ENCODE measurements at places on chromosomes 1 and 21.
A peak's percentile ranks its signal among the peaks of the same experiment; 100 is the strongest.

- DNase-seq, result peak; percentile 69
These were observed 36.6 kb downstream of the HUNK start for GRCh38 chr21:31909153-31910073.

DNA sequence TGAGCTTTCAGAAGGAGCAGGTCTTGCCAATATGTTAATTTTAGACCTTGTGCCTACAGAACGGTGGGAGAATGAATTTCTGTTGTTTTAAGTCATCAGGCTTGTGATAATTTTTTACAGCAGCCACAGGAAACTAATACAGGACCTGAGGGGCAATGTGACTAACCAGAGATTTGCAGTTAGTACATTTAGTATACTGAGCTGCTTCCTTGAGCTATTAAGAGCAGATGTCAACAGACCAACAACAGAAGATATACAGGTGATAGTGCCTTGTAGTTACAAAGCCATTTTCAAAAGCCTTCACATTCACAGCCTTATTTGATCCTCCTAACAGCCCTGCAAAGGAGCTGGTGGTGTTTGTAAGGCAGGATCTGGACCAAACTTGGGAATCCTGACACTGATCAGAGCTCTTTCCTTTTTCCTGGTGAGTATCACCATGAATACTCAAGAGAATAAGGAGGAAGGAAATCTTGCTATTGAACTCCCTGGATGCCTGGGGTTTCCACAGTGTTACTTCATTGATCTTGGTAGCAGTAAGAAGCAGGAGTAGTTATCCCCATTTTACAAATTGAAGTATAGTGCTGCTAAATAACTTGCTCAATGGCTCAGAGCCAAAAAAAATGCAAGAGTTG, 4.7 kb upstream of the SLAMF1 start:
- DNase-seq, result peak; percentile 7

DNA sequence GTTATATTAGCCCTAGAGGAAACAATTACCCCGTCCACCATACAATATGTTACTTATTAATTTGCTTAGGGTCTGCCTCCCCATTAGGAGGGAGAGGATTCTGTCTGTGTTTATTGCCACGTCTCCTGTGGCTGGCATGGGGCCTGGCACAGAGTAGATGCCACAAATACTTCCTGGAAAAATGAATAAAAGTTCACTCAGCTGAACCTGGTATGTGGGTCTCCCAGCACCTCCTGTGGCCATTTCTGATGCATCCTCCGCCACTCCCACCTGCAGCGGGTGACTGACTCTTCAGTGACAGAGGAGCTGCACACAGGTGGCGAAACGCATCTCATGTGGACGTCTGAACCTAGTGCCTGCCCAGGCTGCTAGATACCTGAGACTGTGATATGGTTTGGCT, 112.7 kb downstream of the CLIC6 start:
- no peak for DNase-seq

DNA sequence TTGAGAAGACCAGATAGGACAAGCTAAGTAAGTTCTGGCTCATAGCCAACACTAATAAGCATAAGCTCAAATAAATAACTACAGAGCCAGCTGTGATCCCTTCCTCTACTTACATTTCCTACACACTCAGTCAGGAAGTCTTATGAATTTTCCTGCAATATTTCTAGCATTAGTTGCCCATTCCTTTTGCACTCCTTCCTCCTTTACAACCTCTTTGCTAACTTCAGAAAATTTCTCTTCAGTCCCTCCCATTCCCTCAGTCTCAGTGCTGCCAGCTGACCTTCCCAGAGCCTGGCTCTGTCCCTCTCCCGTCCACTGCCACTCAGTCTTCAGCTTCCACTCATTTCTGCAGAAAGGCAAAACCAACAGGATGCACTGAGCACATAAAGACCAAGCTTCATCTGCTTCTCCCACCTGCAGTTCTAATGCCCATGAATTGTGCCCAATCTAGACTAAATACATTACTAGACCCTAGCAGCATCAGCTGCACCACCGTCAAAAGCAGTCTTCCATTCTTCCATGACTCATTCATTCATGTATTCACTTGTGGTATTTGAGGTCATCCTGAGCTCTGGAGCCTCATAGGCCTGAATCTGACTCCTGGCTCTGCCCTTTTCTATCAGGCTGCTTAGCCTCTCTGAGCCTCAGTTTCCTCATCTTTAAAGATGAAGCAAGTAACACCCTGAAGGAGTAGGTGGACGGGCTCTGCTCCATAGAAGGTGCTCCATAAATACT, 54.6 kb upstream of the SIPA1L2 start:
- no peak for DNase-seq

DNA sequence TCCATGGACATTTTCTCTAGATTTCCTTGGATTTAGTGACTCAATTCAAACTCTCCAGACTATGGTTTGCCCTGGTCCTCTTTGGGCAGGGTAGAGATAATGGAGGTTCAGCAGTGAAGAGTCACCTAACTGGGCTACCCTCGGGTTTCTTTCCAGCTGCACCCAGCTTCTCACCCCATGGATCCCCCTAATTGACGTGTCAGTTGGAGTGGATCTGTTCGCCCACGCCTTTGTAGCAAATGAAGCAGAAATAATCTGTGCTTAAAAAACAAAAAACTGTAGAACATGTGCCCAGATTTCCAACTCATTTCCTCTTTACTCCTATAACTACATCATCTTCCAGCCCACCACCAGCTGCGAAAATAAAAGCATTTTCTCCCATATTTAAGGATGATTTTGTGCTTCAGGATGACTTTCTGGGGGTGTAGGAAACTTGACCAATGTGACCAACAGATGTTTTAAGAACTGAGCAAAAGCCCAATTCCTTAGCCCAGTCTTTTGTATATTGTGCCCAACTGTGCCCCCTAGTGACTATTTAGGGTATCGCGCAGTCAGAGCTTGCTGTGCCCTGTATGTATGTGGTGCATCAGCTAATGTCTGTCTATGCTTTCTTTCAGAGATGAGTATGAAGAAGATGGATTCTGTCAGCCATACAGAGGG, 66.5 kb upstream of the UBE2U start:
- peak; percentile 97 for DNase-seq

GRCh38 chr1:31665234-31665878, 20.7 kb upstream of the PEF1 start:
- DNase-seq, result no peak

DNA sequence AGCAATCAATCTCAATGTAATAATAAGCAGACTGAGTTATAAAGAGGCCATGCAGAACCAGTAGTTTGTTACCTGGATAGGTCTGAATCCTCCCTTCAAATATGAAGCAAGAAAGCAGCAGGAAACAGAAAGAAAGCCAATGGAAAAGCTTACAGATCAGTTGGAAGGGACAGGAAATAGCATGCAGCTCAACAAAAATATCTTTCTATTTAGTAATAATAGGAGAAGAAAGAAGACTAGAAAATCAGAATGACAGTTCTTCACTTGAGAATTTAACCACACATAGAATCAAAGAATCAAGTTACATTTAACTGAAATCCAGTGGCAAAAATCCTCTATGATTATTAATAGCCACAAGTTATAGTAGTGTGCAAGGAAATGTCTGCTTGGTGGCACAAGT, 194.4 kb downstream of the EIF4G3 start:
- DNase-seq, result no peak

DNA sequence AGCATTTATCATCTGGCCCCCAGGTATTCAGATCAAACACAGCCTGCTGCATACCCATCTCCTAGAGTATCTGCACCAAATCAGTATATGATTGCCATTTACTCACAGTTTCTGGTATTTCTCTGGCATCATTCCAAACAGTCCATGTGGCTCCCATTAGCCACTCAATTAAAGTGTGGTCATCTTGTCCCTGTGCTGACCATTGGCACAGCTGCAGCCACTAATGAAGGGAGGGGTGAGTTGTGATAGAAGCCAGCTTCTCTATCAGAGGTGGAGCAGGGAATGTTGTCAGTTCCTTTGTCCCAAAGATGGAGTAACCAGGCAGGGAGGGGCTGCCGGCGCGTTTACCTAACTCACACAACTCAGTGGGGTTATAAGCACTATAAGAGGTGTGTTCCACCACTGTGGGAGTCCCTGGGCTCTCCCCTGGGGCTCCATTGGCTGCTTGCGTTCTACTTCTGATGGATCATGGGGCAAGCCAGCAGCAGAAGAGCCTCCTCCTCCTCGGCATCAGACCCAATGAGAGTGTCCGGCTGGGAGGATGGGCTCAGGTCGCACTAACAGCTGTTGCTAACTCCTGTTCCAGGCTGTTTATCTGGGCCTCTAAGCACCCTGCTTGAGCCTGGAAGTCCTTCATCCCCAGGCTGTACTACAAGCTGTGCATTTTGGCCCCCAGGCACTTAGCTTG, 108.6 kb downstream of the GDAP2 start:
- no peak for DNase-seq

Data from eye (tissue), 1 donor.